ENCODE measurements at places on chromosomes 1 and 21. TPM values are rescaled to one million over a fixed set of nuclear protein-coding genes. Genes with fewer than 3 reads are reported as not detected.

The EPHB2 gene
- not detected for total RNA-seq

The HPDL gene
- 0.45 TPM for total RNA-seq

The RHEX gene
- 0.24 TPM for total RNA-seq

The LAMB3 gene
- total RNA-seq: 1.2 TPM

The JMJD4 gene
- 12.4 TPM for total RNA-seq

The TSEN15 gene
- 34.3 TPM for total RNA-seq

The S100A7A gene
- total RNA-seq: not detected

The ZNF695 gene
- 0.57 TPM for total RNA-seq

The ITLN2 gene
- not detected for total RNA-seq

The RHBG gene
- total RNA-seq: not detected

The KCNC4 gene
- total RNA-seq: 3.9 TPM

The DFFB gene
- total RNA-seq: 18.5 TPM

The OLFM3 gene
- not detected for total RNA-seq

GRCh38 chr1:19591482-19592091 is 52.5 kb upstream of the NBL1 start:
- H3K4me3 ChIP-seq: no peak overlapping the region
- H3K27ac ChIP-seq: no peak overlapping the region
- no peaks in the 10 kb centered on the region for H3K36me3 ChIP-seq
- no peak for DNase-seq
- peaks cover 9% of the 10 kb centered on the region for H3K4me1 ChIP-seq

- no peak overlapping the region for H3K27ac ChIP-seq
- peaks cover 11% of the 10 kb centered on the region for H3K4me1 ChIP-seq
- no peak overlapping the region for H3K4me3 ChIP-seq
These were observed 12.7 kb upstream of the AIM2 start for GRCh38 chr1:159089184-159089791.

GRCh38 chr1:230424391-230425251 is 1.5 kb downstream of the PGBD5 start:
- H3K36me3 ChIP-seq: no peaks in the 10 kb centered on the region
- DNase-seq: no peak
- H3K4me3 ChIP-seq: no peak overlapping the region
- H3K4me1 ChIP-seq: peaks cover 13% of the 10 kb centered on the region
- H3K27ac ChIP-seq: no peak overlapping the region

GRCh38 chr1:75392278-75392677 is 218.6 kb downstream of the SLC44A5 start:
- no peaks in the 10 kb centered on the region for H3K27me3 ChIP-seq
- H3K4me3 ChIP-seq: no peak overlapping the region
- no peaks in the 10 kb centered on the region for H3K36me3 ChIP-seq
- no peaks in the 10 kb centered on the region for H3K4me1 ChIP-seq

- peaks cover 51% of the 10 kb centered on the region for H3K36me3 ChIP-seq
- peaks cover 28% of the 10 kb centered on the region for H3K4me1 ChIP-seq
- DNase-seq: no peak
- no peak overlapping the region for H3K27ac ChIP-seq
- no peaks in the 10 kb centered on the region for H3K27me3 ChIP-seq
- H3K4me3 ChIP-seq: no peak overlapping the region
These were observed 166.7 kb downstream of the CLIC6 start for GRCh38 chr21:34835526-34835925.

- no peak overlapping the region for H3K4me3 ChIP-seq
- no peak for DNase-seq
- H3K4me1 ChIP-seq: no peaks in the 10 kb centered on the region
- H3K27me3 ChIP-seq: peaks cover 2% of the 10 kb centered on the region
- H3K27ac ChIP-seq: no peak overlapping the region
These were observed 57.9 kb upstream of the KANK4 start for GRCh38 chr1:62377043-62377562.

- no peaks in the 10 kb centered on the region for H3K36me3 ChIP-seq
- DNase-seq: no peak
- H3K27me3 ChIP-seq: no peaks in the 10 kb centered on the region
These were observed 73.5 kb downstream of the PIK3R3 start for GRCh38 chr1:46058936-46059335.

GRCh38 chr1:93330617-93331016 is 15.1 kb upstream of the DR1 start:
- no peaks in the 10 kb centered on the region for H3K27me3 ChIP-seq
- no peaks in the 10 kb centered on the region for H3K4me1 ChIP-seq
- DNase-seq: no peak
- no peaks in the 10 kb centered on the region for H3K36me3 ChIP-seq

GRCh38 chr1:190453550-190453949 is 24.1 kb downstream of the BRINP3 start:
- DNase-seq: no peak
- no peaks in the 10 kb centered on the region for H3K4me1 ChIP-seq
- H3K27ac ChIP-seq: no peak overlapping the region
- no peaks in the 10 kb centered on the region for H3K36me3 ChIP-seq

DNA sequence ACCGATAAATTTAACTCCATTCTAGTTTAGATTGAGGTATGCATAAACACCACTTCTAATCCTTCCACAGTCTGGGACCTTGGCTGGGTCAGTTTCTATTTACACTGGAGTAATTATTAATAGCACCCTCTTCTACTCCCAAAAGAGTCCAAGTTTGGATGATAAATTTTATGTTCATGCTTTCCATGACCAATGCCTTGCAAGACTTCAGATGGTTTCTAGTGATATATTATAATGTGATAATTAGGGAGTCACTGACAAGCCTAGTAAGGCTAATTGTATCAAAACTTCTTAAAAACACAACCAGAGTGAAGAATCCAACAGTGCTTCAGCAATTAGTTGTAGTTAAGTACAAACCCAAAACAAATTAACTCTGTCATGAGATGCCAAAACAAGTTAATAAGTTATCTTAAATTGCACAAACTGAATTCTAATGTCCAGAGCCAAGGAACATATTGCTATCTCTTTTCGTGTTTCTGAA is 489.6 kb downstream of the TTLL7 start:
- no peak overlapping the region for H3K4me3 ChIP-seq
- H3K27me3 ChIP-seq: no peaks in the 10 kb centered on the region

- no peak overlapping the region for H3K27ac ChIP-seq
- H3K4me3 ChIP-seq: no peak overlapping the region
- DNase-seq: no peak
- no peaks in the 10 kb centered on the region for H3K27me3 ChIP-seq
- peaks cover 12% of the 10 kb centered on the region for H3K4me1 ChIP-seq
These were observed 13.5 kb downstream of the CITED4 start for GRCh38 chr1:40848530-40849189.

DNA sequence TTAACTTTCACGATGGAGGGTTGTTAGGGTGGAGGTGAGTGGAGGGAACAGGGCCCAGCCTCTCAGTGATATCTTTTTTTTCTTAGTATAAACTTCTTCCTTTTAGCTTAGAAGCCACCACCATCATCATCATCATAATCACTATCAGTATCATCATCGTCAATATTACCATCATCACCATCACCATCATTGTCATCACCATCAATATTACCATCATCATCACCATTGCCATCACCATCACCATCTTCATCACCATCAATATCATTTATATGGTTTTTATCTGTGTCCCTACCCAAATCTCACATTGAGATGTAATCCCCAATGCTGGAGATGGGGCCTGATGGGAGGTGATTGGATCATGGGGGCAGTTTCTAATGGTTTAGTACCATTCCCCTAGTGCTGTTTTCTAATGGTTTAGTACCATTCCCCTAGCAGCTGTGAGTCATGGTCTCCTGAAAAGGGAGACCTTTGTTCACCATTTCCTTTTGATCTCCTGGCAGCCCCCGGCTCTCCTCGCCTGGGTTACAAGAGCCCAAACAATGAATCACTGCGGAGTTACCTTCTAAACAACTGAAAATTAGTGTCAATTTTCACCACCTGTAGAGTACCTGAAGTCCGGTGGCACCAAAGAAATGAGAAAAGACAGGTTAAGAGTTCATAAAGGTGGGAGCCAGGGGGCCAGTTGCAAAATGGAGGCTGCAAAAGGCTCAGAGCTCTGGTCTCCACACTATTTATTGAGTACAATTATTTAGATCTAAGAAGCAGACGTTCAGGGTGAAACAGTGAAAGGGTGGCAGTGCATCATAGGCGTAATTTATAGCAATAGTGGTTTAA is 3.1 kb upstream of the PLA2G2E start:
- no peaks in the 10 kb centered on the region for H3K27me3 ChIP-seq
- H3K27ac ChIP-seq: no peak overlapping the region
- H3K36me3 ChIP-seq: no peaks in the 10 kb centered on the region
- DNase-seq: no peak

DNA sequence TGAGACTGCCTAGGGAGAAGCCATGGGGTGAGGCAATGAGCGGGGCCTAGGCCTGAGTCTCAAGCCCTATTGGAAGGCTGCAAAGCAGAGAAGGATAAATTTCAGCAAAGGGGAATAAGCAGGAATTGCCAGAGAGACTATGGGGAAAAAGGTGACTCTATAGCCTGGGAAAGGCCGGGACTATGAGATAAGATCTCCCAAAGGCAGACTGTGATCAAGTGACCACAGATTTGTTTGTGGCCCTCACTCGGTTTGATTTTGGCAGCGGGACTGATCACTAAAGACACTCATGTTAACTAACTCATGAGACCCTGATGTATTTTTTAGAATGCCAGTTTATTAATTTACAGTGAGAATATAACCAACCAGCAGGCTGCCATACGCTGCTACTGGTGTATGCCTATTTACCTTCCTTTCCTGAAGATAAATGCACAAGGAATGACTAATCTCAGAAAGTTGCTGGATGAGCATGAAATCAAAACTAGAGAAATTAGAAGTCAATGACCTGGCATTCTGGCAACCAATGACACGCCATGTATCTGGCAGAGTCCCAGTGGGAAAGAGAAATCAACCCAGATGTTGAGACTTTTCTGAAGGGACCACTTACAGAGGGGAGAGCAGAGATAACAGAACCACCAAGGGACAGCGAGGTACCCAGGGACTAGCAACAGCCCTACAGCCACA is 4.3 kb downstream of the HSF2BP start:
- no peaks in the 10 kb centered on the region for H3K36me3 ChIP-seq
- H3K27me3 ChIP-seq: no peaks in the 10 kb centered on the region
- H3K27ac ChIP-seq: no peak overlapping the region
- H3K4me1 ChIP-seq: peaks cover 10% of the 10 kb centered on the region
- H3K4me3 ChIP-seq: no peak overlapping the region

- DNase-seq: no peak
- H3K36me3 ChIP-seq: no peaks in the 10 kb centered on the region
- no peaks in the 10 kb centered on the region for H3K4me1 ChIP-seq
- no peak overlapping the region for H3K27ac ChIP-seq
These were observed 477.2 kb downstream of the BRINP3 start for GRCh38 chr1:190000365-190000872.

GRCh38 chr1:54927472-54928240 is 40.7 kb upstream of the DHCR24 start:
- H3K27me3 ChIP-seq: no peaks in the 10 kb centered on the region
- no peak overlapping the region for H3K4me3 ChIP-seq
- no peaks in the 10 kb centered on the region for H3K4me1 ChIP-seq
- no peak overlapping the region for H3K27ac ChIP-seq
- no peaks in the 10 kb centered on the region for H3K36me3 ChIP-seq

DNA sequence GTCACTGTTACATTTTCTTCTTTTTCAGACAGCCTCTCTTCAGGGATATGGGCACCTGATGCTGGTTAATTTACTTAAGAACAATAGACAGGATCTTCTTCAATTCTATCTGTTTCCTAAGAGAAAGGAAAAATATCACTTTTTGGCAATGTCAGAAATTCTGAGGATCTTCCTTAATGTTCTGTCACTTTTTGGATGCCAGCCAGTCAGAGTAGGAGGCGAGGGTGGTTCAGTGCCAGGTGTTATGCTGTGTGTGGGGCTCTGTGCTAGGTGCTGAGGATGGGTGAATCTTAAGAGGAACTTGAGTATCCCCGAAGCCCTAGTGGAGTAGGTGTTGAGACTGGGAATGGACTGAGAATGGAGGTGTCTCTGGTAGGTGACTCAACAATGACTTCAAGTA is 133.5 kb downstream of the UCK2 start:
- H3K36me3 ChIP-seq: no peaks in the 10 kb centered on the region
- DNase-seq: no peak
- no peaks in the 10 kb centered on the region for H3K4me1 ChIP-seq
- no peak overlapping the region for H3K4me3 ChIP-seq
- H3K27ac ChIP-seq: no peak overlapping the region
- H3K27me3 ChIP-seq: no peaks in the 10 kb centered on the region

DNA sequence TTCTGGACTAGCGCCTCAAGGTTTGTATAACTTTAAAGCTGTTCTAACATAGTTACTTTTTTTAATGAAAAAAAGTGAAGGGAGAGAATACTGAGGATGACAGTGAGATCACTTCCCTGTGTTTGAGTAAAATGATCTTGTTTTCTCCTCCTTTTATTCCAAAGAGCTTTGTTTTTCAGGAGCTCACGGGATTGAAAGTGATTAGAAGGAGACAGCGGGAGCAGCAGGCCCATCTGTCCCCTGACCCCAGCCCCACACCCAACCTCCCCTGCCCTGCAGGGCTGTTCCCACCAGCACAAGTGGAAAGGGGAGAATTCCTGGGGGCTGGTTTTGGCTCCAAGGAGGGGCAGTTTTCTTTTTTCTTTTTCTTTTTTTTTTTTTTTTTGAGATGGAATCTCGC is 2.1 kb upstream of the DNMT3L start:
- H3K27ac ChIP-seq: no peak overlapping the region
- H3K27me3 ChIP-seq: no peaks in the 10 kb centered on the region
- no peak overlapping the region for H3K4me3 ChIP-seq
- H3K4me1 ChIP-seq: no peaks in the 10 kb centered on the region
- DNase-seq: no peak

GRCh38 chr21:42579456-42580075 is 65.9 kb downstream of the SLC37A1 start:
- no peak for DNase-seq
- H3K4me3 ChIP-seq: no peak overlapping the region
- H3K27ac ChIP-seq: no peak overlapping the region
- H3K4me1 ChIP-seq: no peaks in the 10 kb centered on the region
- peaks cover 7% of the 10 kb centered on the region for H3K36me3 ChIP-seq

- H3K4me1 ChIP-seq: no peaks in the 10 kb centered on the region
- no peaks in the 10 kb centered on the region for H3K27me3 ChIP-seq
- H3K4me3 ChIP-seq: no peak overlapping the region
These were observed 1287.4 kb upstream of the B3GALT2 start for GRCh38 chr1:194473766-194474165.

Data from natural killer cell (primary cell).